ENCODE measurements at places on chromosomes 7 and 10. TPM values are rescaled to one million over a fixed set of nuclear protein-coding genes. Genes with fewer than 3 reads are reported as not detected.

Gene ZNF736
- polyA plus RNA-seq, result 1.4 TPM

Gene CYP26A1
- not detected for polyA plus RNA-seq

DNA sequence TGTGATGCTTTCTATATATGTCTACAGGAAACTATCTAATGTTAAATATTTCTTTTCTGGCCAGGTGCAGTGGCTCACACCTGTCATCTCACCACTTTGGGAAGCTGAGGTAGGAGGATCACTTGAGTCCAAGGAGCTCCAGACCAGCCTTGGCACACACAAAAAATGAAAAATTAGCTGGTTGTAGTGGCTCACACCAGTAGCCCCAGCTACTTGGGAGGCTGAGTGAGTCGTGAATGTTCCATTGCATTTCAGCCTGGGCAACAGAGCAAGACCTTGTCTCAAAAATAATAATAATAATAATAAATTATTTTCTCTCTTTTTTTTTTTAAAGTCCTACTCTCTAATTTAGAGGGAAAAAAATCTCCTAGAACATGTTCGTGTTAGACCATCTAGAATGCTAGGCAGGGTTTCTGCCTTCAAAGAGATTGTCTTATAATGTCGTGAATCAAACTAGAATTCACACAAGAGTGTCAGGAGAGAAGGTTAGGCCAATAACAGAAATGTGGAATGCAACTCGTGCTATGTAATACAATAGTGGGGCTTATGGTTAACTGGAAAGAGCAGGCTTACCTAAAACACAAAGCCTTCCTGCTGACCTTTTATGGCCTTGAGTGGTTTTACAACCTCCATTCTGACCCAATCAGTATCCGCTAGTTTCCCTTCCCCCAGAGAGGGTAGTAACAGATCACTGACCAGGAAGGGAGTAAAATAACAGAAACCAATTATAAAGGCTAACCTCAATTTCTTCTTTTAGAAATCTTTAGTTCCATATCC lies 46.3 kb downstream of the MYOF start:
- H3K27me3 ChIP-seq, result no peaks in the 10 kb centered on the region
- DNase-seq, result no peak
- peaks cover 4% of the 10 kb centered on the region for H3K36me3 ChIP-seq
- peak overlapping the region; percentile 91 for H3K27ac ChIP-seq
- H3K4me1 ChIP-seq, result peaks cover 85% of the 10 kb centered on the region
- H3K4me3 ChIP-seq, result no peak overlapping the region

DNA sequence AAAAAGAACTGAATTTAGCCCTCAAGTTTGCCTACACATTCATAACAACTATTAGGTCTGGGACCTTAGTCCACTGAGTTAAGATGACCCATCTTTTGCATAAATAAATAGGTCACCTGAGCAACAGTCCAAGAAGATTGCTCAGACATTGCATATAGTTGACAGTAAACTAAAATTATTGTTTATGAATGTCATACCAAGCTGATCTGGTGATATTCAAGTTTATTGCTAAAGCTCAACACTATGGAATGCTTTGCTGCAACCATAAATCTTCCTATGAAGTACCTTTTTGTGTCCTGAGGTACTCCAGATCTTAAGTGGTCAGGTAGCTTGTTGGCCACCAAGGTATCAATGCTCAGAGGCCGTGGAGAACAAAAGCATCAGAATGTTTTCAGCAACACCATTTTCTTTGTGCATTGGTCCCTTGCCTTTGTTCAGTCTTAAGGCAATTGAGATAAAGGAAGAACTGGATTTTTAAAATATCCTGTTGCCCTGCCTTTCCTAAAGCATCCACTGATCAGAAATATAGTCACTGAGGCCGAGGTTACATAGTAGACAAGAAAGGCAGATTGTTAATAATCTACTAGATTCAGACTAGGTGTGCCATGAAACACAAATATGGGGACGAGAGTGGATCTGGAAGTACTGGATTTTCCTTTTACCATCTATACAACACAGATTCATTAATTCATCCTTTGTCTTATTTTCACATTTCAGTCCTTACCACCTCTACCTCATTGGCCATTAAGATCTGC lies 321.3 kb downstream of the PTEN start:
- DNase-seq, result no peak
- no peaks in the 10 kb centered on the region for H3K27me3 ChIP-seq
- H3K27ac ChIP-seq, result no peak overlapping the region
- H3K4me3 ChIP-seq, result no peak overlapping the region
- H3K4me1 ChIP-seq, result no peaks in the 10 kb centered on the region
- no peaks in the 10 kb centered on the region for H3K36me3 ChIP-seq

DNA sequence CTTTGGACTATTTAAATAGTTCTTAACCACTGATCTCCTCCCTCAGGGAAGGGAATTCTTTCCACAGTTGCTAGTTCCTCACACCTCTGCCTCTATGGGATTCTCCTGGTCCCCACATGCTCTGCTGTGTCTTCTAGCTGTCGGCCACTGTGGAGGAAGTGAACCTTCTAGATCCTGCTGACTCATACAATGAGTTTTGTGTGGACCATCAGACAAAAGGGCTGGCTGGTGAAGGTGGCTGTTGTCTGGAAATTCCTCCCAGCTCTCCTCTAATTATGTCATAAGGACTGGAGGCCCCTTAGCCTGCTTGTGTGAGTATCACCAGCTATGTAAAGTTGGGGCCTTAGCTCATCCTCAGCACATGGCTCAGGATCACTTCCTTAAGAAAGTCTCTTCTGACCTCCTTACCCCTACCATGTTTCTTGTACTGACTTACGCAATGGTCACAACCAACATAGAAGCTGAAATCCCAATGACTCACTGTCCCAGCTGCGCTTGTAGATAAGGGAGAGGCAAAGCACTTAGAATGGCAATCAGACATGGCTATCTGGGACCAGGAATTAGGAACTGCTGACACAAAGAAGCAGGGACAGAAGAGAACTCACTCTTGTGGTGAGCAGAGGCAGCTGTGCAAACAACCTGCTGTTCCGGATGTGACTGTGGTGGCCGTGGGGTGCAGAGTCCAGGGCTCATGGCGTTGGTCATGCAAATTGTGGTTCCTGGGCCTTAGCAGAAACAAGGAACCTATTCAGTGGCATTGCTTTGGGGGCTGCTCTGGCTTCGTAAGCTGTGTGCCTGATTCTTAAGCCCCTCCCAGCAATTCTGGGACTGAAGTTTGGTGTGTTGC lies 2.5 kb upstream of the MACC1 start:
- no peaks in the 10 kb centered on the region for H3K27me3 ChIP-seq
- peak overlapping the region; percentile 78 for H3K27ac ChIP-seq
- DNase-seq, result peak; percentile 93
- peaks cover 14% of the 10 kb centered on the region for H3K4me1 ChIP-seq
- H3K36me3 ChIP-seq, result no peaks in the 10 kb centered on the region

Gene TRA2A
- polyA plus RNA-seq, result 53.4 TPM

DNA sequence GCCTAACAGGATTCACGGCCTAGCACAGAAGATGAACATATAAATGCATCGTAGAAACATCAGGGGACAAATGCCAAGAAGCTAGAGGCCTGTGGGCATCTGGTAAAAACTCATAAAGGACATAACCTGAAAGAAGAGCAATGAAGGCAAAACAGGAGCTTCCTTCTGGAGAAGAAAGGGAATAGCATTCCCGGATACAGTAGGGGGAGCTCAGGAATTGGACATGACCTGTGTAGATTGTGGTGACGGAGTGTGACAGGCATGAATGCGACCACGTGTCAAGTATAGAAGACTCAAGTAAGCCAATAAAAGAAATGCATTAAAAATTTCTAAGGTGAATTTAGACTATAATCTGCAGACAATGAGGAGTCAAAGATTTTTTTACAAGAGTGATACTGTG lies 270.1 kb downstream of the AGMO start:
- no peaks in the 10 kb centered on the region for H3K27me3 ChIP-seq
- no peaks in the 10 kb centered on the region for H3K4me1 ChIP-seq
- DNase-seq, result no peak
- H3K27ac ChIP-seq, result no peak overlapping the region

DNA sequence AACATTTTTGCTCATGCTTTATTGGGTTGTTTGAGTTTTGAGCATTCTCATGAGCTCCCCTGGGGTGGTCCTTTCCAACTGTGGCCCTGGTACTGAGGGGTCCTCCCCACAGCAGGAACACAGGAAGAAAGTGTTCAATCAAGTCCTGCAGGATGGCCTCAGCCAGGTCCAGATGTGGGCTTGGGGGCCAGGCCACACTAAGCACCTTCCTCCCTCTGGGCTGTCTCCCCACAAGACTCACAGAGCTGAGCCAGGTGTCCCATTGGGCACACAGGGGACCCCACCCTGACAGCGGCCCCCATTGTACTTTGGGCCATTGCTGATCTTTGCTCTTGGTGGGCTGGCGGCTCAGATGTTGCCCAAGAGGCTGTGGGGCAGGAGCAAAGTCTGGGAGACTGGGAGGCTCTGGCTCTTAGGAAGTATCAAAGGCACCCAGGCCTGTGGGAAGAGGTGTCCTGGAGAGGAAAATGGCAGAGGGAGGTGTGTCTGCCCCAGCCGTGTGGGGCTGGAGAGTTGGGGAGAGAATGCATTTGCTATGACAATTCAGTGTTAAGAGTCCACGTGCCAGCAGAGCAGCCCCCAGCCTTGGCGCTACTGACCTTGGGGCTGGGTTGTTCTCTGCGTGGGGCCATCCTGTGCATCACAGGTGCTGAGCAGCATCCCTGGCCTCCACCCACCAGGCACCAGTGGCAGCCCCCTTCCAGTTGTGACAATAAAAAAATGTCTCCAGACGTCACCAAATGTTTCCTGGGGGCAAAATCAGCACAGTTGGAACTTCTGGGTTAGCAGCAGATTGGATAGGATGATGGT lies 17.8 kb downstream of the SCART1 start:
- no peaks in the 10 kb centered on the region for H3K27me3 ChIP-seq
- no peak overlapping the region for H3K4me3 ChIP-seq
- no peak for DNase-seq
- no peaks in the 10 kb centered on the region for H3K36me3 ChIP-seq
- H3K4me1 ChIP-seq, result no peaks in the 10 kb centered on the region

GRCh38 chr7:131276748-131277147 lies 50.9 kb upstream of the MKLN1 start:
- no peaks in the 10 kb centered on the region for H3K36me3 ChIP-seq
- no peaks in the 10 kb centered on the region for H3K4me1 ChIP-seq
- no peak for DNase-seq
- no peak overlapping the region for H3K4me3 ChIP-seq
- H3K27ac ChIP-seq, result no peak overlapping the region
- no peaks in the 10 kb centered on the region for H3K27me3 ChIP-seq

Gene DLX5
- not detected for polyA plus RNA-seq

DNA sequence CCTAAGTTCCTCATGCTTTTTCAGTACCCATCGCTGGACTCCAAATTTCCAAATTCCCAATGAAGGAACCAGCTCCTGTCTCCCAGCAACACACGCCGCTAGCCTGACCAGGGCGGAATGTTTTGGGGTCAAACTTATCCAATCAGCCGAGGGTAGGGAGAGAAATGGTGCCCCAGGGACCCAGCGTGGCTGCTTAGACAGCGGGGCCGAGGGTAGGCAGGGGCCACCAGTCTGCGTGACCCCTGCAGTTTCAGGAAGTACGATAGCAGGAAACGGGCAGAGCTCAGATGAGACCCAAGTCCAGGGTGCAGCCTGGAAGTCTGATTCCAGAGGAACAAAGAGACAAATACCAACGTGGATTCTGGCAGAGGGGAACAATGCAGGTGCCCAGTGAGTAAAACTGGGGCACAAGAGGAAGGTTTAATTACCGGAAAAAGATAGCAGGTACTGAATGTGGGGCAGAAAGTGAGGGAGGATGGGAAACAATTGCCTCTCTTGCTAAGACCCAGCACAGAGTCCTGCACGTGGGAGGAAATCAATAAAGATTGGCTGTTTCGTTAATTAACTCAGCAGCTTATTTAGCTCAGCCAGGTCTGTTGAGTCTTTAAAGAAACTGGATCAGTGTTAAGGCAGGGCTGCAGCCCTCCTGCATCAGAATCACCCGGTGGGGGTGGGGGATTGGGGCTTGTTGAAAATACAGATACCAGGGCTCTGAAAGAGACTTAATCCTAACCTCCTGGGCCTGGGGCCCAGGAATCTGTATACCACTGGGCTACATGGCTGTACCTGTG lies 50.4 kb upstream of the NFE2L3 start:
- H3K4me1 ChIP-seq, result no peaks in the 10 kb centered on the region
- H3K27ac ChIP-seq, result peak overlapping the region; percentile 61
- H3K36me3 ChIP-seq, result no peaks in the 10 kb centered on the region
- peak overlapping the region; percentile 3 for H3K4me3 ChIP-seq
- H3K27me3 ChIP-seq, result no peaks in the 10 kb centered on the region
